Psoas muscle (tissue), 8 donors: ENCODE measurements at places on chromosomes 6 and 20.

DNA sequence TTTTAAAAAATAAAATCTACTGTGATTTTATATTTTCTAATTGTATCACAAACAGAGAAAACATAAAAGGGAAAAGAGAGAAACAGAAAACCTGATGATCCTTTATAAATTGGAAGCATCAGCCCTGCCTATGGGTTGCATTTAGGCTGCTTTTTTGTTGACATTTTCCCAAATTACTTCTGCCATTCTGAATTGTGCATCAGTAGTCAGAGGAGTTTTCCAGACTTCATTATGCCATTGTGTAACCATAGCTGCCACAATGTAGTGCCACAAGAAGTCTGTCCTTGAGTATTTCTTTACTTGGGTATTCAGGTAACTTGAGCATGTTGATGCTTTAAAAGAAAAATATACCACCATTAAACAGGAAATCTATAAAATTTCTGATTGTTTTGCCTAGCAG, 130.3 kb downstream of the HACE1 start:
- H3K27ac ChIP-seq, result no peak overlapping the region
- no peak overlapping the region for H3K4me3 ChIP-seq
- no peaks in the 10 kb centered on the region for H3K27me3 ChIP-seq
- H3K36me3 ChIP-seq, result no peaks in the 10 kb centered on the region
- no peak for DNase-seq

DNA sequence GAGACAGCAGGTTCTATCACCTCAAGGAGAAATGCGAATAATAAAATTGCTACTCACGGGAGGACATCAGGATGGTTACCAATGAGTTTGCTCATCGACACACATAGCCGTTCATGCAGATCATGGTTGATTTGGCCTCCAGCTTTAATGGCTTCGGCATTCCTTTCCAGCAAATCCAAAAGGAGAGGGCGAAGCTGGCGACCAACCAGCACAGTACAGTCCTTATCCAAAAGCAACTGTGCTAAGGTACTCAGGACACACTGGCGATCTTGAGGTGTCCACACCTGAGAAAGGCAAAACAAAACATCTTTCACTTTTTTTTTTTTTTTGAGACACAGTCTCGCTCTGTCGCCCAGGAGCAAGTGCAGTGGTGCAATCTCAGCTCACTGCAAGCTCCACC, 16.3 kb downstream of the MDN1 start:
- H3K27ac ChIP-seq, result no peak overlapping the region
- H3K4me1 ChIP-seq, result no peaks in the 10 kb centered on the region

GRCh38 chr6:17015144-17015543, 86.7 kb upstream of the STMND1 start:
- no peak overlapping the region for H3K4me3 ChIP-seq
- no peak overlapping the region for H3K27ac ChIP-seq
- H3K36me3 ChIP-seq, result no peaks in the 10 kb centered on the region
- no peak for DNase-seq
- no peaks in the 10 kb centered on the region for H3K27me3 ChIP-seq

DNA sequence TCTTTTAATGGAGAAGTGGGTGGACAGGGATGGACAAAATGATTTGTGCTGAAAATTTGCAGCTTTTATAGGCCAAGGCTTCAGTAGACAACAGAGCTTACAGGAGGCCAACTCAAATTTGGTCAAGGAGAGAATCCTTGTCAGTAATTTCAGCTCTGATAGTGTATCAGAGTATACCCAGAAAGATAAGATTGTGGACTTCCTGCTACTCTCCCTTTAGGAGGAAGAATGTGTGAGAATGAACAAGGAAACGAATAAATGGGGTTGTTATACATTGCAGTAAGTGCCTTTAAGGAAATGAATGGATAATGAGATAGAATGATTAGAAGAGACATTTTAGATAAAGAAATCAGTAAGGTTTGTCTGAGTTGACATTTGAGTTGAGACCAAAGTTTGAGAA, 519.9 kb downstream of the UTRN start:
- no peak for DNase-seq
- no peak overlapping the region for H3K4me3 ChIP-seq
- no peaks in the 10 kb centered on the region for H3K36me3 ChIP-seq
- H3K27me3 ChIP-seq, result no peaks in the 10 kb centered on the region

- H3K4me3 ChIP-seq, result no peak overlapping the region
- no peaks in the 10 kb centered on the region for H3K36me3 ChIP-seq
- no peaks in the 10 kb centered on the region for H3K27me3 ChIP-seq
- no peak for DNase-seq
Measured at GRCh38 chr20:8601542-8601912, 467.4 kb upstream of the PLCB4 start.

DNA sequence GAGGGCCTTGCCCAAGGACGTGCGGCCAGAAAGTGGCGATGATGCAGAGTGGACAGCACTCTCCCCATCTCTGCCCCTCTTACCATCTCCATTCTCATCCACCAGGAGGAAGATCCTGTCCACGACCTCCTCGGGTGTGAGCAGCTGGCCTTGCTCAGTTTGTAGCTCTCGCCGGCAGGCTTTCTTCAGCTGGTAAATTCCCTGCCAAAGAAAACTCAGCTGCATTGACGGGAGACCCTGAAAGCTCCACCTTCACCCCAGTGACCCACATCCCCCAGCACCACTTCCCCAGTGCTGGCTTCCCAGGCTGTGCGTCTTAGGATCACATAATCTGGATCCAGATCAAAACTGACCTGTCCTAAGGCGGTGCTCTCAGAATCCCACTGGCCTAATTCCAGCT, 9.2 kb downstream of the GUCA1B start:
- no peak for DNase-seq
- H3K36me3 ChIP-seq, result no peaks in the 10 kb centered on the region
- H3K4me1 ChIP-seq, result no peaks in the 10 kb centered on the region
- H3K4me3 ChIP-seq, result no peak overlapping the region

DNA sequence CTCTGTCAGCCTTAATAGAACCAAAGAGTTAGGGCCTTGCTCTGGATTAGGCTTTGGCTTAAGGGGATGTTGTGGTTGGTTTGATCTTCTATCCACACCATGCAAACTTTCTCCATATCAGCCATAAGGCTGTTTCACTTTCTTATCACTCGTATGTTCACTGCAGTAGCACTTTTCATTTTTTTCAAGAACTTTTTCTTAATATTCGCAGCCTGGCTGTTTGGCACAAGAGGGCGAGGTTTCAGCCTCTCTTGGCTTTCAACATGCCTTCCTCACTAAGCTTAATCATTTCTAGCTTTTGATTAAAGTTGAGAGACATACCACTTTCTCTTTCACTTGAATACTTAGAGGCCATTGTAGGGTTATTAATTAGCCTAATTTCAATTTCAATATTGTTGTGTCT, 193.1 kb downstream of the NRN1 start:
- no peak overlapping the region for H3K4me3 ChIP-seq
- no peaks in the 10 kb centered on the region for H3K27me3 ChIP-seq
- no peaks in the 10 kb centered on the region for H3K4me1 ChIP-seq
- no peak for DNase-seq
- H3K36me3 ChIP-seq, result no peaks in the 10 kb centered on the region
- no peak overlapping the region for H3K27ac ChIP-seq

GRCh38 chr6:5084781-5085647, at the start of gene PPP1R3G:
Gene PPP1R3G (plus strand): TSS chr6:5085341. CDS start chr6:5085486, 145 bp downstream.
- peak within 1 kb of the TSS; percentile 84 for H3K4me3 ChIP-seq
- H3K36me3 ChIP-seq, result no peaks in the 10 kb centered on the region
- peaks cover 3% of the 10 kb centered on the region for H3K4me1 ChIP-seq
- peaks cover 5% of the 10 kb centered on the region for H3K27me3 ChIP-seq
- H3K27ac ChIP-seq, result peak within 1 kb of the TSS; percentile 71

- no peak overlapping the region for H3K27ac ChIP-seq
- H3K27me3 ChIP-seq, result peaks cover 5% of the 10 kb centered on the region
- no peaks in the 10 kb centered on the region for H3K4me1 ChIP-seq
- H3K36me3 ChIP-seq, result no peaks in the 10 kb centered on the region
- no peak overlapping the region for H3K4me3 ChIP-seq
Measured at GRCh38 chr6:41618598-41618997, 19.7 kb upstream of the MDFI start.

DNA sequence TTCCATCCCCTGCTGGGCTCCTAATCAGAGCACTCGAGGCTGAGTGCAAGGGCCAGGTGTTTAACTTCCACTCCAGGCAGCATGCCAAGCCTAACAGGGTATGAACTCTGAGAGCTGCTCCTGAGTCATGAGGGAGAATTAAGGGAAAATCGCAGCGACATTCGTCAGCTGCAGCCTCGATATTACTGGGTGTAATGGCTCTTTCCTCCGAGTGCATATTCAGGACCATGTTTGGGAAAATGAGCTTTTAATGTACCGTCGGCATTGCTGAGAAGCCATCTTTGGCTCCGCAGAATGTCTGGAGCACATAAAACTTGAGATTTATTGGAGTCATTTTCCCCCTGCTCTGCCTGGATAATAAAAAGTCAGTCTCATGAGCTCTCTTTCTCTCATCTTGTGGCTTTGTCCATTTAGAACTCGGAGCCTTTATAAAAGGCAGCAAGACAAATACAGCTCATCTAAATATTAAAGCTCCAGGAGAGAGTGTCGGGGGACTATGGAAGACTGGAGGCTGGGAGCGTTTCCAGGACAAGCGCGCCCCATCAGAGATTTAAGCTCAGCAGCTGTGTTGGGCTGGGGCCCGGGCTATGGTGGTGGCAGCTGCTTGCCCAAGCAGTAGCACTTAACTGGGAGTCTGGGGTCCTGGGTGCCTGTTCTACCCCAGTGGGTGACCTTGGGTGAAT, 103.7 kb downstream of the TOX2 start:
- H3K27ac ChIP-seq, result no peak overlapping the region
- H3K4me1 ChIP-seq, result no peaks in the 10 kb centered on the region
- H3K4me3 ChIP-seq, result no peak overlapping the region

DNA sequence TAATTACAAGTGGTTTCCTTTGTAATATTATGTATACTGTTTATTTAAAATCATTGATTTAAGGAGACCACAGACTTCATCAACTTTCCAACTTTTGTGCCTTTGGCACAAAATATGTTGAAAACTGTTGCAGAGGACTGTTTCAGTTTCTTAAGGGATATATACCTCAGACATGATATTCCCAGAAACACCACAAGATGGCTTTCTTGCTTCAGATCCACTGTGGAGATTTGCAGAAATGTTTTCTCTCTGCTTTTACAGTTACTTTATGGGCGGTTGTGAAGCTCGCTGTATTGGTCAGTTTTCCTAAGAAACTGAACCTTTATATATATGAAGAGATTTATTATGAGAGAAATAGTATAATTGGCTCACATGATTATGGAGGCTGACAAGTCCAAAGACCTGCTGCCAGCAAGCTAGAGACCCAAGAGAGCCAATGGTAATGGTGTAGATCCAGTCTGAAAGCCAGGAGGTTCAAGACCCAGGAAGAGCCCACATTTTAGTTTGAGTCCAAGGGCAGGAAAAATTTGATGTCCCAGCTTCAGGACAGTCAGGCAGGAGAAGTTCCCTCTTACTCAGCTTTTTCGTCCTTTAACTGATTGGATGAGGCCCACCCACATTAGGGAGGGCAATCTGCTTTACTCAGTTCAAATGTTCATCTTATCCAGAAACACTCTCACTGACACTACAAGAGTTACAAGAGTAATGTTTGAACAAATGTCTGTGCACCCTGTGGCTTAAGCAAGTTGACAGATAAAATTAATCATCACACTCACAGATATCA, 12.8 kb downstream of the ME1 start:
- H3K27me3 ChIP-seq, result no peaks in the 10 kb centered on the region
- H3K4me1 ChIP-seq, result no peaks in the 10 kb centered on the region
- no peak for DNase-seq
- no peak overlapping the region for H3K27ac ChIP-seq
- no peak overlapping the region for H3K4me3 ChIP-seq
- H3K36me3 ChIP-seq, result no peaks in the 10 kb centered on the region

GRCh38 chr20:44990425-44990824, 24.1 kb downstream of the STK4 start:
- no peaks in the 10 kb centered on the region for H3K27me3 ChIP-seq
- DNase-seq, result no peak
- H3K36me3 ChIP-seq, result peaks cover 35% of the 10 kb centered on the region
- no peaks in the 10 kb centered on the region for H3K4me1 ChIP-seq

- no peak overlapping the region for H3K27ac ChIP-seq
- H3K27me3 ChIP-seq, result no peaks in the 10 kb centered on the region
- H3K4me3 ChIP-seq, result no peak overlapping the region
- no peaks in the 10 kb centered on the region for H3K4me1 ChIP-seq
- no peak for DNase-seq
- H3K36me3 ChIP-seq, result peaks cover 60% of the 10 kb centered on the region
Measured at GRCh38 chr20:56519551-56519950, 5.0 kb upstream of the FAM209A start.

DNA sequence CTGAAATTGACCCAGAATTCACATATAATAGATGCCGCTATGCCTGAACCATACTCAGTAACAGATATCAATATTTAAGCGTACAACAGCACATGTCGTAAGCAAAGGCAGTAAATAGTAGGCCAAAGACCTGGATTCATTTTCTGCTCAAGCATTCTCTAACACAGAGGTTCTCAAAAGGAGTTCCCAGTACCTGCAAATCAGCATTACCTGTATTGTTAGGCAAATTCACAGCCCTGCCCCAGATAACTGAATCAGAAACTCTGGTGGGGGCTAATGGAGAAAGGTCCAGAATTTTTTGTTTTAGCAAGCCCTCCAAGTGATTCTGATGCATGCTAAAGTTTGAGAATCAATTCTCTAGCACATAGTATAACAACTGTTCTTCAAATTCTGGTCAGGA, 36.0 kb downstream of the RSPO3 start:
- no peak for DNase-seq
- H3K4me3 ChIP-seq, result no peak overlapping the region
- H3K27me3 ChIP-seq, result no peaks in the 10 kb centered on the region

DNA sequence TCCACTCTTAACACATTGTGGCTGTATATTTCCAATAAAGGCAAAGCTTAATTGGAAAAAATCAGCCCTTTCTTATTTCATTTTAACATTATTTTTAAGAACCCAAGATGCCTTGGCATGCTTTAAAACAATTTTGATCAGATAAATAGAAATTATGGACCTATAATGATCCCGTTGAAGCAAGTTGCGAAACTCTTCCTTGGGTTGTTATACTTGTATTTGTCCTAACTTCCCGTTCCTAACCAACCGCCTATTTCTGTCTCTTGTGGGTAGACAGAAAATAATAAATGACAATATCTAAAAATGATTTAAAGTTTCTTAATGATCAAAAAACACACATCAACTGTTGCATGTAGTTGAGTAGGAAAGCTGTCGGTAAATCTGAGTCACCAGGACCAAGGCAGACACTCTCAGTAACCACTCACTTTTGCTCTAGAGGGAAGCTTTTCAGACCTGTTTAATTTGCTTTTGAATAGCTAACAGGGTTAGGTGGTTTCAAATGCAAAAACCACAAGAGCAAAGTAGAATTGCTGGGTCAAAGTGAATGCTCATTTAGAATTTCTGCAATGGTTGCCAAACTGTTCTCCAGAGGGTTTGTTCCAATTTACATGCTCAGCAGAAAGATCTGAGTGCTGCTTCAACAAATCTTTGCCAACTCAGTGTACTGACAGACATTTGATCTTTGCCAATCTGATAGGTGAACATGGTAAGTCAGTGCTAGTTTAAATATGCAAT, 34.2 kb upstream of the KCNK5 start:
- H3K27me3 ChIP-seq, result no peaks in the 10 kb centered on the region
- no peaks in the 10 kb centered on the region for H3K4me1 ChIP-seq
- no peak for DNase-seq
- H3K36me3 ChIP-seq, result no peaks in the 10 kb centered on the region
